ENCODE measurements at places on chromosomes 12 and 14.

DNA sequence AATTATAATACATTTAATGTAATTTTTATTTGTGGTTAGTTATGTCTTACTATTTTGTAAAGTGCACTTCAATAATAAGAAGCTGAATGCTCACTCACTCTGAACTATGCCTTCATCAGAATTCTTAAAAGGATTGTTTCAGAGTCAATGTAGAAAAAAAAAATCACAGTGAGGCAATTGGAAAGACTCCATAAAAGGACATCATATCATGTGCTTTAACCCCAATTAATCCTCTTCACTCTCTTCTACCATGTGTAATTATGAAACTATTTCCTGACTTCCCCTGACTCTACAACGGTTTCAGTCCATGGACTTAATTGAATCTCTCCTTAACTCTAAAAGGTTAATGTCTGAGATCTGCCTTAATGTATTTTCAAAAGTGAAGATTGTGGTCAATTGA, 250.4 kb upstream of the ALG10 start:
- no peak for DNase-seq

DNA sequence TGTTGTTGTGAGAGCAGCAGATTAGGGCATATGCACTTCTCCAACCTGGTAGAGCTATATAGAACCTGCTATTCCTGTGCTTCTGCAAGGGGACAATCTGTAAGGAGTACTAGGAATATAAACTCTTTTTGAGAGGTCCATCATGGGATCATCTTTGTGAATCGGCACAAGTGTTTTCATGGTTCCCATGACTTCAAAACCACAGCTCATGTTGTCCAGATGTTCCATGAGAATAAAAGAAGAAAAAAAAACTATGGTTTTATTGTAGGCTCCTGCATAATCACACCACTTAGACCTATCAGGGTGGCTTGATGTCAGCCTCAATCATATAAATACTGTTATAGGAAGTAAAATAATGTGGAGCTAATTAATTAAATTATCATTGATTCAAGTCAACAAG, 311.4 kb upstream of the ATP2B1 start:
- DNase-seq: peak; percentile 18

GRCh38 chr14:99707921-99708320, 23.8 kb downstream of the CYP46A1 start:
- no peak for DNase-seq

DNA sequence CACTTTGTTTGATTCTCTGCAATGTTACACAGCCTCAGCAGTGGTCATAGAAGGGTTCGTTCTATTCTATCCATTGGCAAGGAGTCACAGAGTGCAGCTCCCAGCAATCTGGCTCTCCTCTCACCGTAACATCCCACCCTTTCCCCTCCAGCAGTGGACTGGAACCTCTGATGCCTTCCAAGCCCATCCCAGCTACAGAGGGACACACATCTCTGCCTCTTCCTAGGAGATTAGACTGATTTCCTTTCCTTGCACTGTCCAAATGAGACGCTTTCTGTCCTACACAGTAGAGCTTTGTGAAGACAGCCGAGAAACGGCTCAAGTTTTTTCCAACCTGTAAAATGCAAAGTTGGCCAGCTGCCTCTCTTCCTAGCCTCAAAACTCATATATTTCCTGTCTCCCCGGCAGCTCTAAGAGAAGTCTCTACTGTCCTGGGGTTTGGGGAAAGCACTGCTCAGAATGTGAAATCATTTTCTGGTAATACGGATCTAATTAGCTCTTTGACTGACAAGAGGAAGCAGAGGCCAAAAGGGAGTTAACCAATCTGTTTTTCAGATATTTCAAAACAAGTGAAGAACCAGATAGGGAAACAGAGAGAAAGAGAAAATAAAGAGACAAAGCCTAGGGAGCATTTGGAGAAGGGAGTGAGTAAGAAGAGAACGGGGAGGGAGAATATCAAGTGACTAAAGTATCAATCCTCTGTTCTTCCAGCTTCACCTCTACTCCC, 516 bp downstream of the NINJ2 start:
- DNase-seq: no peak

GRCh38 chr14:71103662-71104484, 196.6 kb downstream of the PCNX1 start:
- DNase-seq: peak; percentile 80

- DNase-seq: peak; percentile 2
Measured at GRCh38 chr12:77893918-77894317, 63.2 kb downstream of the NAV3 start.

- no peak for DNase-seq
Measured at GRCh38 chr14:51066576-51066975, 28.3 kb downstream of the TRIM9 start.

DNA sequence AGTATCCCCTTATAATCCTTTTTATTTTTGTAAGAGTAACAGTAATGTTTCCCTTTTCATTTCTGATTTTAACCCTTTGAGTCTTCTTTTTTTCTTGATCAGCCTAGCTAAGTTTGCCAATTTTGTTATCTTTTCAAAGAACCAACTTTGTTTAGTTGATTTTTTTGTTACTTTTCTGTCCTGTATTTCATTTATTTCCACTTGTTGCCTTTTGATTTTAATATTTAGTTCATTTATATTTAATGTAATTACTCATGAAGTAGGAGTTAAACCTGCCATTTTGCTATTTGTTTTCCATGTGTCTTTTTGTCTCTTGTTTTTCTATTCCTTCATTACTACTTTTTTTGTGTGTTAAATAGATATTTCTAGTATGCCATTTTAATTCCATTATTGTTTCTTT, 146.4 kb downstream of the ANO6 start:
- no peak for DNase-seq

Measured in IMR-90 (cell line).